Vagina (tissue), 2 donors: ENCODE measurements at places on chromosomes 6 and 20.

GRCh38 chr20:11216451-11217314 lies 542.9 kb upstream of the JAG1 start:
- no peak for DNase-seq
- no peak overlapping the region for H3K4me3 ChIP-seq

GRCh38 chr6:48986845-48987244 lies 476.2 kb downstream of the MMUT start:
- H3K4me1 ChIP-seq = no peaks in the 10 kb centered on the region
- H3K4me3 ChIP-seq = no peak overlapping the region
- H3K36me3 ChIP-seq = no peaks in the 10 kb centered on the region
- no peak overlapping the region for H3K27ac ChIP-seq

DNA sequence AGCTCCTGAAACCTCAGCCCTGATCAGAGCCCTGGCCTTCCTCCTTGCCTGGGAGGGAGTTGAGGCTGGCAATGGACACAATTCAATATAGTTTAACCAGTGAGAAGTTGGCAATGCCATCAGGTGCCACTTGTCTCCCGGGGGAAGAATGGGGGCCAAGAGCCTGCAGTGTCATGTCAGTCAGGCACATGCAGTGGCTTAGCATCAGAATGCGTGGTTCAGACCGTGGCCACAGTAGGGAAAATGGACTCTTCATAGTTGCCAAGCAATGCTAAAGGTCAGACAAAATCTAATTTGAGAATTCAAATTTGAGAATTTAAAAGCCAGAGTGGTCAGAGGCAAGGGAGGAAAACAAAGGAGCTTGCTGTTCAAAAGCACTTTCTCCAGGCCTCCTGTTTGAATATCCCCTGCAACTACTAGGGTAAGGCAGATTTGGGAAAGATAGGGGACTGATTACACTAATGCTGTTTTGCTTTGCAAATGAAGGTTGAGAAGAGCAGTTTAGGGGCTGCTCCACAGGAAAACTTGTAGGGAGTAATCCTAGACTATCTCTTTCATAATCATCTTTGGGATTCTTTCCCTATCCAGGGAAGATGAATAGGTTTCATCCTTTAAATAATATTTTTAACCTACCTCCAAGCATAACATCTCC lies 33.1 kb upstream of the CLIC5 start:
- H3K27me3 ChIP-seq = no peaks in the 10 kb centered on the region
- peaks cover 32% of the 10 kb centered on the region for H3K4me1 ChIP-seq
- no peak for DNase-seq
- no peak overlapping the region for H3K27ac ChIP-seq
- H3K4me3 ChIP-seq = no peak overlapping the region

GRCh38 chr20:53828088-53828681 lies 234.5 kb upstream of the ZNF217 start:
- H3K27ac ChIP-seq = peak overlapping the region; percentile 94
- H3K36me3 ChIP-seq = no peaks in the 10 kb centered on the region
- peak overlapping the region; percentile 31 for H3K4me3 ChIP-seq
- H3K27me3 ChIP-seq = no peaks in the 10 kb centered on the region
- H3K4me1 ChIP-seq = peaks cover 27% of the 10 kb centered on the region

DNA sequence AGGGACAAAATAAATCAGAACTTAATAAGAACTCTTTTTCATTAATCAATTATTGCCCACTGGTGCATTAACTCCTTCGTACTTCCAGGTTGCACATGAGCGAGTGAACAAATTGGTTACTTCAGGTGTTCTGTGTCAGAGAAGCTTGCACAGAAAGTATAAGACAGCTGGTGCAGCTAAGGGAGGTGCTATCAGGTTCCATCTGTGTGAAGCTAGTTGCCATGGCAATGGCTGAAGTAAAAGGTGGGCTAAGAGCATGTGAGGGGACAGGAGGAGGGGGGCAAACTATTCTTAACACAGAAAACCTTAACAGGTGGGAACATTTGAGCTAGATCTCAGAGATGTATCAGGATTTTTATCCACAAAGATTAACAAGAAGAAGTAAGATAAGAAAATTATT lies 81.6 kb downstream of the MANEA start:
- H3K4me3 ChIP-seq = no peak overlapping the region
- DNase-seq = no peak
- no peaks in the 10 kb centered on the region for H3K36me3 ChIP-seq
- H3K27me3 ChIP-seq = no peaks in the 10 kb centered on the region
- no peaks in the 10 kb centered on the region for H3K4me1 ChIP-seq

DNA sequence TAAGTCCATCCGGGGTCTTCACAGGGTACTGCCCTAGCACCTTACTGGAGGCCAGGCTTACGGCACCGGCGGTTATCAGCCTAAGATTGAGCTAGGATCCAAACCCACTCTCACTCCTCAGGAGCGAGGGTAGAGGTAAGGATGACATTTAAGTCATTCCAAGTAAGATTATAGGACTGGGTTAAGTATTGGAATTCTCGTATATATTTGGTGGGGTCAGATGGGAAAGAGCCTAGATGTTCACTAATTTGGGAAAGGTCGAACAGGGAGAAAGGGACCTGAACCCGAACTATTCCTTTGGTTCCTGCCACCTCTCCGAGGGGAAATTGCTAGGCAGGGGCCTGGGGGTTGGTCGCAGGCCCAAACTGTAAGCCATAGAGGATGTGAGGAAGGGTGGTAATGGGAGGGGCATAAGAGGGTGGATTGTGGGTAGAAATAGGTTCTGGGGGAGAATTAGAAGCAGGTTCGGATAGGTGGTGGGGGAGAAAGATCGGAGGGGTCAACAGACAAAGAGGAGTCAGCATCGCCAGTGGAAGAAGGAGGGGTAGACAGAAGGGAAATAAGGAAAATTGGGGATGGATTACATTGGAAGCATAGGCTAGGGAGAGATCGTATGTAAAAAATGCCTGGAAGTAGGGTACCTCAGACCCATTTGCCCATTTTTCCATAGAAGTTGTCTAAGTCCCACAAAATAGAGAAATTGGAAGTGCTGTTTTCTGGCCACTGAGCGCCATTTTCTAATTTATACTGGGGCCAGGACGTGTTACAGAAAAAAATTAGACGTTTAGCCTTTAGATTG lies 747.1 kb upstream of the ADGRB3 start:
- DNase-seq = no peak
- no peaks in the 10 kb centered on the region for H3K27me3 ChIP-seq
- no peak overlapping the region for H3K27ac ChIP-seq
- H3K4me1 ChIP-seq = no peaks in the 10 kb centered on the region

DNA sequence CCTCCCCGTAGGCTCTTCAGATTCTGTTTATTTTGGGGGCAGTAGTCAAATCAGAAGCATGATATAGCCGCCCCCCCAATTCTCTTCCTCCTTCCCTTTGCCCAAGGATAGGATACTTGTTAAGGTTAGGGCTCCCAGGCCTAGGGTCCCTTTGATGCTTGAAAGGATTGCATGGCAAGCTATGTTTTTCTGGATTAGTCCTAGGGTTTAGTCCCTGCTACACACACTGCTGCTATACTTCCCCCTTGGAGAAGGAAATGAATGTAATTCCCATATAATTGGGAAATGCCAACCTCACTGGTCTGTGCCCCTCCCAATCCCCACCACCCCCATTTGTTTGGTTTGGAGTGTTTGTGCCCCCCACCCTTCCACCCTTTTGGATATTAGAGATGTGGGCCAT lies 62.8 kb downstream of the ZFAND3 start:
- H3K4me1 ChIP-seq = peaks cover 37% of the 10 kb centered on the region
- no peak overlapping the region for H3K4me3 ChIP-seq
- H3K27ac ChIP-seq = no peak overlapping the region
- DNase-seq = no peak

DNA sequence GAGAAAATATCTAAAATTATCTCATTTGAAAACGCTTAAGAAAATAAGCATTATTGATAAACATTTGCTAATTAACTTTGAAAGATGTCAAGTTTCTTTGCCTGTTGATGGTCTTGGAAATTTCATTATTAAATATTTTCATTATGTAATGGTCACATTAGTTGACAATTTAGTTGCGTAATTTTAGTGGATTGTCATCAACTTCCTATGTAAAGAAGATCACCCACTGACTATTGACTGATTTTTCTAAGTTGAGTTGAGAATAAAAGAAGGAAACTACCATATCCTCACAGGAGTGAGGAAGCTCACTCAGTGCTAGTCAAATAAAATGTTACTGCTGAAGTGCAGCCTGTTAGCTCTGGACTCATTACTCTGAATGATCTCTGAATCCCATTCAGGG lies 79.9 kb upstream of the LY86 start:
- no peaks in the 10 kb centered on the region for H3K27me3 ChIP-seq
- no peaks in the 10 kb centered on the region for H3K4me1 ChIP-seq
- H3K36me3 ChIP-seq = no peaks in the 10 kb centered on the region
- no peak for DNase-seq
- H3K27ac ChIP-seq = no peak overlapping the region

- H3K4me1 ChIP-seq = no peaks in the 10 kb centered on the region
- H3K36me3 ChIP-seq = no peaks in the 10 kb centered on the region
- no peak overlapping the region for H3K27ac ChIP-seq
- no peaks in the 10 kb centered on the region for H3K27me3 ChIP-seq
- DNase-seq = no peak
These were observed 90.6 kb downstream of the PAX1 start for GRCh38 chr20:21796059-21796458.

DNA sequence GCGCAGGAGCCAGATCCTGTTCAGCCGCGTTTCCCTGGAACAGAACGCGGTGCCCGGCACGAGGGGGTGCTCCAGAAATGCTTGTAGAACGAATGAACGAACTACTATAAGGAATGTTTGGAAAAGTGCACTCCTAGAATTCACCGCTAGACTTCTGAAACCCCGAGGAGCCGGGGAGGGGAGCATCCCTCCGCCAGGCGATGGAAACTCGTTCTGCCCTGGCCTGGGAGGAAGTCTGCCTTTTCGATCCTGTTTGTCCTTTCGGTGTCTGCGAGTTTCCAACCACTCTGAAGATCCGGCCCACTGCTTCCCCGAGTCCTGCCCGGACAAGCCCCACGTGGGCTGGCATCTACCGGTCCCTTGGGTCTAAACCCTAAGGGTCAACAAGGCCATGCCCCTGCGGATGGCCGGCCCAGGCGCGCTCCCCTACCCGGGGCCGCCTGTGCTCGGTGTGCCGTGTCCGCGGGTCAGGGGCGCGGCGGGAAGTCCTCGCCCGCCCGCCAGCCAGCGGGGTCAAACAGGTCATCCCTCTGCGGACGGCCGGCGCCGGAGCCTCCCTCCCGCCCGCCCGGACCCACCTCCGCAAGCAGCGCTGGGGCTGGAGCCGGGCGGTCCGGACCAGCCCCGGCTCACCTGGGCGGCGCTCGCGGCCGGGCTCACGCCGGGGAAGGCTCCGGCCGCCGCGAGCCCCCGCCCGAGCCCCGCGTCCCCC lies 526 bp downstream of the SULF2 start:
- H3K27ac ChIP-seq = peak overlapping the region; percentile 80
- DNase-seq = no peak
- H3K4me1 ChIP-seq = peaks cover 48% of the 10 kb centered on the region
- no peaks in the 10 kb centered on the region for H3K27me3 ChIP-seq

DNA sequence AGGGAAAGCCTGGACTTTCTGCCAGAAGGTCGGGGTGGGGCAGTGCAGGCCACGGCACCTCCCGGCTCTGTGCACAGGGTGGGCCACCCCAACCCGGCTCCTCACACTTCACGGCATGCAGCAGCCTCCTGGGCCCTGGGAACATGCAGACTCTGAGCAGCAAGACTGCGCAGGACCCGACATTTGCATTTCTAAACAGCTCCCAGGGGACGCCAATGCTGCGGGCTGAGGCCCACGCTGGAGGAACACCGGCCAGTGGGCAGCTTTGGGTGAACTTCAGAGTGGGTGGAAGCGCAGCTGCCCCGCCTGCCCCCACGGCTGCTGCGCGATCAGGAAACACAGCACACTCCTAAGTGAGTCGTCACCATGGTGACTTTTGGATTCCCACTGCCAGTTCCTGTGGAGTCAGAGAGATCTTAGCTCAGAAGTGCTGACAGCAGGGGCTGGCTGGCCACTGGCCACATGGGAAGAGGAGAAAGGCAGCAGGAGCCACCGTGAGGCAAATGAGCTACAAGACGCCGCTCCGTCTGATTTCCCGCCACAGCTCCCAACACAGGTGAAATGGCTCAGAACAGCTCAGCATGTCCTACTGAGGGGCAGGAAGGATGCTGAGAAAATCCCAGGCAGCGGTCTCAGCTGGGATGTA lies 52.1 kb downstream of the RNASET2 start:
- DNase-seq = no peak
- H3K36me3 ChIP-seq = no peaks in the 10 kb centered on the region
- H3K4me1 ChIP-seq = no peaks in the 10 kb centered on the region
- no peak overlapping the region for H3K27ac ChIP-seq
- H3K27me3 ChIP-seq = no peaks in the 10 kb centered on the region

DNA sequence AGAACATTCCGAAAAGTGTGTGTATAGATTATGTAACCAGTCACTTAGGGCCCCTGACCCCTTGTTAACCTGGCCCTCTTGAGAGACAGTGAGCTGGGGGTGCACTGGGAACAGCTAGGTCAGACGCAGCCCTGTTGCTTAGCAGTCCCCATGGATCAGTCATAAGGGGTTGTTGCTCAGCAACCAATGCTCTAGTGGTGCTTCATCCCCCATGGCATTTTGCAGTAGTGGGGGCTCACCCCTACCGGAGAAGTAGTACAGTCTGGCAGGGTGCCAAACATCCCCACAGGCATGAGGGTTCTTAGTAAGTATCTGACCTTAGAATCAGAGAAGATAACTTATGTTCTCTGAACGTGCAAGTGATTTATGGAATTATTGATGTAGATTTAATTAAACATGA lies 12.3 kb downstream of the PKIB start:
- no peaks in the 10 kb centered on the region for H3K4me1 ChIP-seq
- H3K27ac ChIP-seq = no peak overlapping the region
- no peaks in the 10 kb centered on the region for H3K27me3 ChIP-seq
- no peak overlapping the region for H3K4me3 ChIP-seq
- H3K36me3 ChIP-seq = no peaks in the 10 kb centered on the region

GRCh38 chr6:6494677-6495076 lies 93.8 kb upstream of the LY86 start:
- no peaks in the 10 kb centered on the region for H3K4me1 ChIP-seq
- no peak overlapping the region for H3K27ac ChIP-seq
- H3K36me3 ChIP-seq = no peaks in the 10 kb centered on the region
- H3K27me3 ChIP-seq = no peaks in the 10 kb centered on the region
- H3K4me3 ChIP-seq = no peak overlapping the region

GRCh38 chr6:150001295-150002008 lies 23.9 kb downstream of the RAET1L start:
- peaks cover 14% of the 10 kb centered on the region for H3K4me1 ChIP-seq
- H3K4me3 ChIP-seq = no peak overlapping the region
- H3K36me3 ChIP-seq = no peaks in the 10 kb centered on the region
- no peaks in the 10 kb centered on the region for H3K27me3 ChIP-seq
